ENCODE measurements at places on chromosomes 1 and 21.

- no peak for DNase-seq
Observed at GRCh38 chr1:4854367-4854766, 200.0 kb downstream of the AJAP1 start.

- DNase-seq = no peak
Observed at GRCh38 chr21:34737115-34737514, 68.3 kb downstream of the CLIC6 start.

DNA sequence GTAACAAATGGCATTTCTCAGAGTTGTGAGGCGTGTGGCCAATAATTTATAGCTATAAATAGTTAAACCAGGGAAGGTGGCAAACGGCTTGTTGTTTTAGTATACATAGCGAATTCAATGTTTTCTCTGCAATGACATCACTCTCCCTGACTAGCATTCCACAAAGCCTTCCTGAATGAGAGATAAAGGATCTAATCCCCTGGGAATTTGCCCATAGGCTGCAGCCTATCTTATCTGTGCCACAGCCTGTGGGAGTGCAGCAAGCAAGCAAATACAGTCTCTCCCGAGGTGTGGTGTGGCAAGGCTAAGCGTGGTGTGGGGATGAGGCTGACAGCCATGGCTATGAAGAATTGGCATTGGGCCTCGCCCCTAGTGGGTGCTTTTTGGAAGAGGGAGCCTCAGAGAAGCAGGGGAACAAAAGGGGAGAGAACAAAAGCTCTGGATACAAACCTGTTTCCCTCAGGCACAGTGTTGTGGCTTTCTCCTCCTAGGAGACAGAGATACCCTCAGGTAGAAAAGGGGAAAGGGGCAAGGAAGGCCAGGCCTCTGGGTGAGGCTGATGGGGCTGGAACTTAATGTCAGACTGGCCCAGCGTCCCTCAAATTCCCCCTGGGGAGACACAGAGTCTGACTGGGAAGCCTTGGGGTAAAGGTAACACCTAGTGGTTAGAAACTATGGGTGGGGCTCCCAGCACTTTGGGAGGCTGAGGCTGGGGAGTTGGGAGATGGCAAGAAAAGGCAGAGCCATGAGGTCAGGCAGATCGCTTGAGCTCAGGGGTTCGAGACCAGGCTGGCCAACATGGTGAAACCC, 8.9 kb downstream of the TAGLN2 start:
- DNase-seq = no peak

DNA sequence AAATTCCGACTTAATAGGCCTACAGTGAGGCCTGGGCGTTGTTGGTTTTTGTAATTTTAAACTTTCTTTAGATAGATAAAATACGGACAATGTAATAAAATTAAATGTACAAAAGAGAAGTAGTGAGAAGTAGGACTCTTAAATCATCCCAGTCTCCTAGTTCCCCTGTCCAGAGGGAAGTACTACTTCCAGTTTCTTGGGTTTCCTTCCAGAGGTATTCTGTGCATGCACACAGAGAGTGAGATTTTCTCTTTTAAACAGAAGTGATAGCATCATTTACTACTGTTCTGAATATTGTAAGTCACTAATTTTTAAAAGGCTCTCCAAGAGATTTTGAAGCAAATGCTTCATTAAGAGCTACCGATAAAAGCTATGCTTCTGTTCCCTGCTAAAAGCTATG, 7.2 kb upstream of the FNBP1L start:
- DNase-seq = no peak

DNA sequence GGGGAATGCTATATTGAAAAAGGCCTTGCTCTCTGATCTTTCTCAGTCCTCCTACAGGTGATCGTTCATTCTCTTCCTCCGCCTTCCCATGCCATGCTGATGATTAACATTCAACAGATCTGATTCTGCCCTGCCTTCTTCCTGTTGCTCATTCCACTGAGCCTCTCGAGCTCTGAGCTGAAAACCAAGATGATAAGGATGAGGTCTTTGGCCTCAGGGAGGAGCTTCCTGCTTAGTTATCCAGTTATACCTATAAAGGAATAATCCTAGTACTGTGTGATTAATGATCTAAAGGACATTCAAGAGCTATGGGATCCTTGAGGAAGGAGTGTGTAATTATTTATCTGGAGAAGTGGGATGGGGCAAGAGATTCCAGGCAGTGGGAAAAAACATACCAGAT, 25.2 kb upstream of the MAP3K7CL start:
- no peak for DNase-seq

- DNase-seq = no peak
Observed at GRCh38 chr1:233569636-233570035, 44.3 kb upstream of the KCNK1 start.

DNA sequence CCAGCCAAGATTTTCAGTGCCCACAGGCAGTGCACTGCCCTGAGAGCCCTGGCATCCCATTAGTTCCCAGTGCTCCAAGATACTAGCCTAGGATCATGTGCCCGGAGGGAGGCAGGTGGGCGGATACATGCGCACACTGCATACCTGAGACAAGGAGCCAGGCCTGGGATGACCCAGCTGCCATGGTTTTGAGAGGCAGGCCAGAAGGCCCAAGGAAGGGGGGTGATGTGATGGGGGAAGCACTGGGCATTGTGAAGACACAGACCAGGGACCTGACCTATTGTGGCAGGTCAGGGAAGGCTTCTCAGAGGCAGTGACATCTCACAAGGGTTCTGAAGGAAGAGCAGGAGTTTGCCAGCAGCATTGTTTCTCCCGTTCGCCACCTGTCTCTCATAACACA, 3.6 kb downstream of the ZC3H12A start:
- no peak for DNase-seq

DNA sequence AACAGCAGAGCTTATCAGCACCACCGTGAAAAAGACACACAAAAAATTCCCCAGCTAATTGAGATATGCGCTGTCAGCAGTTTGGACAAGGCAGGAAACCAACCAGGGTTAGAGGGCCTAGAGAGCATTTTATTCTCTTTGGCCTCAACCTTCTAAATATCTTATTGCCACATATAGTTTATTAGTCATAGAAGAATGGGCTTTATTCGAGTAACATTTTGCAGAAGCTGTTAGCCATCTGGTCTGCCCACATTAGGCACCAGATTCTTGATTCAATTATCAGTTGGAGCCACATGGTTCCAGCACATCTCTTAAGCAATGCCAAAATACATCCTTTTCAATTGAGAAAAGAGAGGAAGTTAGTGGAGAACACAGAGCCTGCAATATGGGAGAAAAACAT, 109.9 kb upstream of the CXADR start:
- DNase-seq = no peak

DNA sequence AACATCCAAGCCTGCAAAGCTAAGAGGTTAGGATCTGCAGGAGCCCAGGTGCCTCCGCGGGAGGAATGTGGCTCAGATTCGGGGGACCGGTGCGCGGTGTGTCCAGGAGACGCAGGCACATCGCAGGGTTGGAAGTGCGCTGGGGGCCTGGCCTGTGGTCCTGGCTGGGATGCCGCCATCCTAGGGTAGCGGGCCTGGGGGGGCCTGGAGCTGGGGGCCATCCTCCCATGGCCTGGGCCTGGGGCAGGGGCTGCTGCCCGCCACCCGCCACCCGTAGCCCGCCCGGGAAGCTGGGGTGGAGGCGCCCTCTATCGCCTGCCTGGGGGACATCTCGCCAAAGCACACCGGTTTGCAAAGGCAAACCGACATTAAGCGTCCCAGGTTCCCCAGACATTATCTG, 170.6 kb upstream of the ARHGEF16 start:
- no peak for DNase-seq

GRCh38 chr1:39411526-39412478, 79.6 kb upstream of the BMP8A start:
- DNase-seq = no peak

- DNase-seq = no peak
Observed at GRCh38 chr1:213287987-213288386, 236.9 kb downstream of the RPS6KC1 start.

- no peak for DNase-seq
Observed at GRCh38 chr1:116808200-116808847, 54.1 kb downstream of the CD2 start.

DNA sequence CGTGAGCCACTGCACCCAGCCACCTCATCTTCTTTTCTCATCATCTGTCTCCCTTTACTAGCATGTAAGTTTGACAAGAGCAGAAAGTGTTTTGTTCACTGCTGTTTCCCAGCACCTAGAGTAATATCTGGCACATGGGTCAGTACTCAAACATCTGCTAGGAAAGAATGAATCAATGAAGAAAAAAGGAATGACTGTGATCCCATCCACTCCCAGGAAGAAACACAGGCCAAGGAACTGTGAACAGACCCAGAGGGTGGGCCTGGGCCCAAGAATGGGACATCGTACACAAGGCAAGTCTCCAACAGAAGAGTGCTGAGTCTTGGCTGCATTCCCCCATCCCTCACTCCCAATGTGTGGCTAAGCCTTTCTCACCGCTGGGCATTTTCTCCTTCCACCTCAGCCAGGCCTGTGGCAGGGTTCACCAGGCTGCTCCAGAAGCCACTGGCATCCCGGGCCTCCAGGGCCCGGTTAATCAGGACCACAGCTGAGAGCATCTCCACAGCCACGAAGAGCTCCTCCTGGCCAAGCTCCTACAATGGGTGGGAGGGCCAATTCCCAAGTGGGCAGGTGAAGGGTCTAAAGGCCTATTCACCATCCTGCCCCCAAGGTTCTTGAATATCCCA, 18.4 kb downstream of the IQGAP3 start:
- DNase-seq = no peak

GRCh38 chr1:236875975-236876374, 80.9 kb downstream of the MTR start:
- DNase-seq = no peak

DNA sequence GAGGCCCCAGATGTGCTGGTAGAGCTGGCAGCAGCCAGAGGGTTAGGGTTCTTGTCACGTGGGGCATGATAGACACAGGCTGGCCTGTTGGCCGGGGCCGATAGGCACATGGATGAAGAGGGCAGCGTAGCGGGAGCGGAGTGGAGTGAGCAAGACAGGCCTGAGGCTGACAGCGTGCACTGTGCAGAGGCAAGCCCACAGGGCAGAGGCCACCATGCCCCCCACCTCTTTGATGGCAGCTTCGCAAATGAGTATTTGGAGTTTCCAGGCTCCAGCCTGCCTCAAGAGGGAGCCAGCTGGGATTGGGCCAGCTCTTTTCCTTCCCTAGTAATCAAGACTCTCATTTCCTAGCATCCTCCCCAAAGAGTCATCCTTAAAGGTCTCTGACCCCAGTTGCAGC, 43.5 kb downstream of the TMCC2 start:
- no peak for DNase-seq

- no peak for DNase-seq
Observed at GRCh38 chr1:100575406-100575805, 37.5 kb downstream of the GPR88 start.

GRCh38 chr1:149877211-149877946, 22.0 kb upstream of the BOLA1 start:
- DNase-seq = no peak

DNA sequence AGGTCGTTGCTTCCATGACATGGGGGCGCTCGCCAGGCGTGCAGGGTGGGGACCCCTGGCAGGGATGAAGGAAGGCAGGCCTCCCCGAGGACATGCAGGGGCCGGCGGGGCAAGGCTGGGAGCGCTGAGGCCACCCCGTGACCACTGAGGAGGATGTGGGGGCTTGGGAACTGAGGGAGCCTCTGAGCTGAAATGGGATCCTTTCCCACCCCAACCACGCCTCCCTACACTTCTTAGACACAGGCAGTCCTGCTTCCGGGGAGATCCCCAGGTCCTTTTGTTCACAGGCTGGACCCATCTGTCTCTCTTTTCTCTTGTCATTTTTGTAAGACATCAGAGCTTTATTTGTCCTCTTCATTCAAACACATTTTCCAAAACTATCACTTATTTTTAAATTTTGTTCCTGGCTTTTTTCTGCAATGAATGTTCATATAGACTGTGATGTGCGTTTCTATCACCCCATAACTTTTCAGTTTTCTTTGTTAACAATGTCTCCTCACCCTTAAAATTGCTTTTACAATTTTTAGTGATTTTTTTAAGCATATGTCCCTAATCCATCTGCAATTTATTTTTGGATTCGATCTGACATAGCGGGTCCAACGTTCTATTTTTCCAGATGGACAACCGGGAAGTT, 156.7 kb upstream of the BACE2 start:
- DNase-seq = no peak

DNA sequence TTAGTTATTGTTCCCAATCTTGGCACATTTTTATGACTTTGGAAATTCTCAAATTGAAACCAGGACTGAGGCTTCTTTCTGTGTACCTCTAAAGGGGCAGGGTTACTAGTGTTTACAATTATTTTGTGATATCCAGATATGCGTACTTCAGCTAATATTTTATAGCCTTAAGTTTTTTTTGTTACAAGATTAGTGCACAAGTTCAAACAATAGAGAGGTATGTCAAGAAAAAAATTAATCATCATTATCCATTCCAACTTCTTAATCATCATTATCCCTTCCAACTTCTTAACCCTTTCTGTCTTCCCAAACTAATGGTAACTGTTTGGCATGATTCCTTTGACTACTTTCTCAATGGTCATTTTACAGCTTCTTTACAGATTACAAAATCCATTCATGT, 272.9 kb upstream of the C1orf105 start:
- no peak for DNase-seq

GRCh38 chr1:13754510-13755103, 54.6 kb downstream of the PRDM2 start:
- no peak for DNase-seq

DNA sequence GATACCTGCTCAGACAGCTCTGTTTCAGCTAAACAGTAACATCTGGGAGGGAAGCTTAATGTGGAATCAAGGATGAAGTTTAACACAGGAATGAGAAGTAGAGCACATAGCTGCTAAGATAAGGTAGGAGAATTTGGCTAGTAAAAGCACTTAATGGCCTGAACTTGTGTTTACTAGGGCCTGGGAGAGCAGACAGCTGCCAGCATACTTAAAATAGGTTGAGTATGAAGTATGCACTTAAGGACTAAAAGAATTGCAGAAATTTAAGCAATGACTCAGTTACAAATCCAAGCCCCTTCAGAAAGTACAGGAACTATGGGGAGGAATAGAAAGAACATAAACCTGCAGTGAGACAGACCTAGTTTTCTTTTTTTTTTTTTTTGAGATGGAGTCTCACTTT, 53.0 kb downstream of the BACH1 start:
- DNase-seq = no peak

- DNase-seq = no peak
Observed at GRCh38 chr1:151893176-151893924, 16.0 kb downstream of the THEM4 start.

GRCh38 chr1:3910857-3911845, 11.1 kb upstream of the C1orf174 start:
- DNase-seq = no peak

GRCh38 chr1:150566589-150567340, 12.6 kb downstream of the MCL1 start:
- no peak for DNase-seq

- DNase-seq = no peak
Observed at GRCh38 chr1:112862753-112863426, 93.1 kb downstream of the SLC16A1 start.

- DNase-seq = no peak
Observed at GRCh38 chr1:206572835-206573234, 39.4 kb downstream of the EIF2D start.

GRCh38 chr1:11822091-11822490, 16.1 kb downstream of the CLCN6 start:
- no peak for DNase-seq

All from cerebellar nuclear complex (tissue), 1 donor.